ENCODE measurements at places on chromosomes 3 and 15.

- no peak for DNase-seq
Observed at GRCh38 chr3:161251716-161252115, 30.6 kb downstream of the NMD3 start.

- DNase-seq, result no peak
Observed at GRCh38 chr3:194871143-194871863, 185.6 kb downstream of the FAM43A start.

- DNase-seq, result no peak
Observed at GRCh38 chr3:163555918-163556317, 1522.4 kb downstream of the SI start.

GRCh38 chr3:150697646-150698045 lies 6.1 kb downstream of the ERICH6 start:
- no peak for DNase-seq

GRCh38 chr3:47288966-47289910 lies 6.5 kb downstream of the KLHL18 start:
- DNase-seq, result no peak

DNA sequence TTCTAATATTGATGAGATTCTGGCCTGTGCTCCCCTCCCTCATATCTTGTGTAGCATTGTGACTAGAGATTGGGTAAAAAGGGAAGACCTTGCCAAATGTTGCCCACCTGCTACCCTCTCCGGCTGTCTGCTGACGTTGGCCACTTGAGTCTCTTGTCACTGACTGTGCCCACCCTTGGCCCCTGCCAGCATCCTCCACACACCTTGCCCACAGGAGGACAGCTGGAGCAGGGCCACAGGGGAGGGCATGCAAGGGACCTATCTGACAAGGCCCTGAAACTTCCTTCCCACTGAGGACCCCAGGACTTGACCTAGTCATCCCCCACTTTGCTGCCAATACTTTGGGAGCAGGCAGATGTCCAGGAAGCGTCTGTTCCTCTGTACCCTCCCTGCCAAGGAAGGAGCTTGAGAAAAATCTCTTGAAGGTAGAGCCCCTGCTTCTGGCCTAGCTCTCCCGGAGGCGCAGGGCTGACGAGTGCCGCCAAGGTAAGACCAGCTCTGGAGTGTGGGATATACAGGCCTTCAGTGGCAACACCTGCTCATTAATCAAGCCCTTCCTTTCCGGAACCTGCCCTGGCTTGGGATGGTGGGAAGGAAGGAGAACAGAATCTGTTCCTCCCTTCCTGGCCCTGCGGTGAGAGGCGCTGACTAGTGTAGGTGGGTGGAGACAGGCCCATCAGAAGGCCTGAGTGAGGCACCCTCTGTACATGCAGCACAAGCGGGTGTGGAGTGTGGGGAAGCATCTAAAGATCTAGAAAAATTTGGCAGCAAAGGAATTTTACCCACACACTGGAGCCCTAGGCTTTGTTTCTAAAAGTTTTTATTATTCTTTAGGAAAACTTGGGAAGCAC lies 4.9 kb upstream of the PAK6 start:
- DNase-seq, result no peak

GRCh38 chr3:187314176-187314575 lies 22.6 kb upstream of the MASP1 start:
- no peak for DNase-seq

GRCh38 chr15:87761736-87762509 lies 494.6 kb downstream of the NTRK3 start:
- DNase-seq, result no peak

DNA sequence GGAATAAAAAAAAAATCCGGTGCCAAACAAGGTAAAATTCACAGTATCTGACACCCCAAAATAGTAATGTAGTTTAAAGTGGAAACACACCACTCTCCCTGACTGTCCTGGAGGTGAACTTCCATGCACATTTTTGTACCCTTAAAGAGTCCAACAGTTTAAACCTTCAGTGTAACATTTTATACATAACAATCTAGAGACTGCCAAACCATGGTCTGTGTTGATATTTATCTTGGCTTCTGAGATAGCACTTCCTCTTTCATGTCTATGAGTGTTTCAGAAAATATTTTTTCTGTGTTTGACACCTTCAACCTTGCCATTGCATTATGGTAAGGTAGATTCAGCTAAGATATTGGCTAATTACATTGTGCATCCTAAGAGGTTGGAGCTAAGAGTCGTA lies 13.9 kb downstream of the TMEM45A start:
- DNase-seq, result no peak

- DNase-seq, result no peak
Observed at GRCh38 chr15:59616379-59616778, 4.8 kb downstream of the GCNT3 start.

DNA sequence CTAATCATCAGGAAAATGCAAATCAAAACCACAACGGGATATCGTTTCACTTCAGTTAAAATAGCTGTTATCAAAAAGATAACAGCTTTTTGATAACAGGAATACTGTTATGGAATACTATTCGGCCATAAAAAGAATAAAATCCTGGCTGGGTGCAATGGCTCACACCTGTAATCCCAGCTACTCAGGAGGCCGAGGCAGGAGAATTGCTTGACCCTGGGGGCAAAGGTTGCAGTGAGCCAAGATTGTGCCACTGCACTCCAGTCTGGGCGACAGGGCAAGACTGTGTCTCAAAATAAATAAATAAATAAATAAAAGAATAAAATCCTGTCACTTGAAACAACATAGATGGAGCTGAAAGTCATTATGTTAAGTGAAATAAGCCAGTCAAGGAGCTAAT lies 178.1 kb upstream of the TSC22D2 start:
- DNase-seq, result no peak

- DNase-seq, result no peak
Observed at GRCh38 chr3:53707222-53707621, 139.0 kb downstream of the CHDH start.

DNA sequence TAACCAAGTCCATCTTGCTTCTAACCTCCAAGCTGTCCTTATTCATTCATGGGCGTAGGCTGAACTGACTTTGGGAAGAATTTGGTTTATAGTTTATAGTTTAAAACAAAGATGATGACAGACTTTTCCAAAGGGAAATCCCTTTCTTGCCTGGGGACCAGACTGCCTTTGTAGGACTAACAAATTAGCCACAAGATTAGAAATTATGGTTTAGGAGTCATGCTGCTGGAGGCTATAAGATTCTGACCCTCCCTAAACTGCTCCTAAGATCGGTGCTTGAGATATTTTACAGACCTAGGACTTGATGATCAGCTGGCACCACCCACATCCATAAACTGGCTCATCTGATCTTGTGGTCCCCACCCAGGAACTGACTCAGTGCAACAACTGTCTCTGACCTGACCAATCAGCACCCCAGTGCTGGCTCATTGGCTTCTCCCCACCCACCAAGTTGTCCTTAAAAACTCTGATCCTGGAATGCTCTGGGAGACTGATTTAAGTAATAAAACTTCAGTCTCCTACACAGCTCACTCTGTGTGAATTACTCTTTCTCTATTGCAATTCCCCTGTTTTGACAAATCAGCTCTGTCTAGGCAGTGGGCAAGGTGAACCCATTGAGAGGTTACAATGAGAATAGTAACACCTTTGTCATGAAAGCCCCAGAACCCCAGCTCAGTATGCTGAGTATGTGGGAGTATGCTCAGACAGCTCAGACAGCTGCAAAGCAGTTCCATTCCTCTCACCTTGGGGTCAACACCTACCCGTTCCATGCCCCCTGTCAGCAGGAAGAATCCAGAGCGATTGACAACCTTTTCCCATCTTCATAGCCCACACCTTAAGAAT lies 51.6 kb upstream of the C15orf39 start:
- DNase-seq, result no peak

- DNase-seq, result no peak
Observed at GRCh38 chr15:88246081-88246480, 10.5 kb downstream of the NTRK3 start.
